Dermis blood vessel endothelial cell (primary cell): ENCODE measurements at places on chromosomes 5 and 9. TPM values are rescaled to one million over a fixed set of nuclear protein-coding genes. Genes with fewer than 3 reads are reported as not detected.

DNA sequence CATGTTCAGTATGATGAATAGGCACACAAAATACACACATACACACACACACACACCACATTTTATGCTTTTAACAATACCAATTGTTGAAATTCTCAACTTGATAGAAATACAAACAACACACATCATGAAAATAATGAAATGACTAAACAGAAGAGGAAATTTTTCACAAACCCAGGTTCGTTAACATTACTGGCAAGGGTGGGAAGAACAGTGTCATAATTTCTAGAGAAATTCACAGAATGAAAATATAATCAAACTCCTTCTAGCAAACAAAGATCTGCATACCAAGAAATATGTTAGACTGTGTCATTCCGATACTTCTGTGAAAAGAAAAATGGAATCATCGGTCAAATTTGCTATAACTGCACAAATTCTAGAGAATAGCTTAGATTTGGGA lies 41.9 kb downstream of the ST8SIA4 start:
- no peak for DNase-seq

The TMEM174 gene
- not detected in 2 replicates for total RNA-seq

- DNase-seq = no peak
Observed at GRCh38 chr9:99265691-99266090, 43.6 kb downstream of the SEC61B start.

The OR13C9 gene
- total RNA-seq = not detected in 2 replicates
